ENCODE measurements at places on chromosomes 1 and 21.

- no peak for DNase-seq
These were observed 642 bp upstream of the PARP1 start for GRCh38 chr1:226408285-226409184.

- no peak for DNase-seq
These were observed 119.2 kb downstream of the TSEN15 start for GRCh38 chr1:184170719-184171118.

GRCh38 chr1:229024528-229025130 is 246.3 kb upstream of the RAB4A start:
- no peak for DNase-seq

DNA sequence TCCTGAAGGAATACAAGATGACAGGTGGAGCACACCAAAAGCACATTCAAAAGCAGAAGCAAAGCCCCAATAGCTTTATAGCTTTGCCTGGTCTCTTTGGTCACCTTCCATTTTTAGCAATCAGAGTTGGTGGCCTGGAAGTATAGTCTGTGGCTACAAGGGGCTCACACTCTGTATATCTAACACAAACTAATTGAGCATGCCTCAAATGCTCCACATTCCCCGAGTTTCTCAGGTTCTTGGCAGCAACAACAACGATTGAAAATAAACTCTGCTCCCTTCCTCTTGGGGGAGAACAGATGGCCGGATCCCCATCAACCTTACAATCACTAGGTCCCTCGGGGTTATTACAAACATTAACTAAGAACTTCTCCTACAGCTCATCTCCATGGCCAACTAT is 24.9 kb upstream of the TADA1 start:
- DNase-seq: no peak

GRCh38 chr1:107430540-107431228 is 289.8 kb downstream of the NTNG1 start:
- peak; percentile 16 for DNase-seq

DNA sequence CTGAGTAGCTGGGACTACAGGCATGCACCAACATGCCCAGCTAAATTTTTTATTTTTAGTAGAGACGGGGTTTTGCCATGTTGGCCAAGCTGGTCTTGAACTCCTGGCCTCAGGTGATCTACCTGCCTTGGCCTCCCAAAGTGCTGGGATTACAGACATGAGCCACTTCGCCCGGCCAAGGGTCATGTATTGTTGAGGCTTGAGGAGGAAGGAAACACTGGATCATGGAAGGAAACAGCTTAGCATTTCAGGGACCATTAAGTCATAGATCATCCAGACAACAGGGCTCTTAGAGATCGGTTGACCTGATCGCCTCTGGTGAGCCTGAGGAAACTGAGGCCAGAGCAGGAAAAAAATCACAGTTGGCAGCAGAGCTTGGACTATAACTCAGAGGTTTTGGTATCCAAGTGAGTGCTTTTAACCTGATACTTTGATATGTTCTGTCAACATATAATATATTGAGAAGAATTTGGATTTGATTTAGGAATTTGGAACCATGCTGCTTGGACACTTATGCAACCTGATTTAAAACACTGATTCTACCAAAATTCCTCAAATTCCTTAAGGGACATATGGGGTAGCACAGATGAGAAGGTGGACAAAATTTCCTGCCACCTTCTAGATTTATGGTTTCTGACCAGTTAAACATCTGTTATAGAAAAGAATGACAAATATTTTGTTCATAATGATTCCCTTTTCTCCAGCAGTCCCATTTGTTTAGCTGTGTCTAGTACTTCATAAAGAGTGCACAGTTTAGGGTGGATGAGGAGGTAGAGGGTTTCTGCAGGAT is 13.1 kb upstream of the BMP8A start:
- no peak for DNase-seq

GRCh38 chr1:7172804-7173203 is 387.6 kb downstream of the CAMTA1 start:
- DNase-seq: no peak

GRCh38 chr1:85681087-85681486 is 27.1 kb downstream of the ZNHIT6 start:
- no peak for DNase-seq

GRCh38 chr1:44609412-44609767 is 64.9 kb downstream of the TMEM53 start:
- peak; percentile 6 for DNase-seq

DNA sequence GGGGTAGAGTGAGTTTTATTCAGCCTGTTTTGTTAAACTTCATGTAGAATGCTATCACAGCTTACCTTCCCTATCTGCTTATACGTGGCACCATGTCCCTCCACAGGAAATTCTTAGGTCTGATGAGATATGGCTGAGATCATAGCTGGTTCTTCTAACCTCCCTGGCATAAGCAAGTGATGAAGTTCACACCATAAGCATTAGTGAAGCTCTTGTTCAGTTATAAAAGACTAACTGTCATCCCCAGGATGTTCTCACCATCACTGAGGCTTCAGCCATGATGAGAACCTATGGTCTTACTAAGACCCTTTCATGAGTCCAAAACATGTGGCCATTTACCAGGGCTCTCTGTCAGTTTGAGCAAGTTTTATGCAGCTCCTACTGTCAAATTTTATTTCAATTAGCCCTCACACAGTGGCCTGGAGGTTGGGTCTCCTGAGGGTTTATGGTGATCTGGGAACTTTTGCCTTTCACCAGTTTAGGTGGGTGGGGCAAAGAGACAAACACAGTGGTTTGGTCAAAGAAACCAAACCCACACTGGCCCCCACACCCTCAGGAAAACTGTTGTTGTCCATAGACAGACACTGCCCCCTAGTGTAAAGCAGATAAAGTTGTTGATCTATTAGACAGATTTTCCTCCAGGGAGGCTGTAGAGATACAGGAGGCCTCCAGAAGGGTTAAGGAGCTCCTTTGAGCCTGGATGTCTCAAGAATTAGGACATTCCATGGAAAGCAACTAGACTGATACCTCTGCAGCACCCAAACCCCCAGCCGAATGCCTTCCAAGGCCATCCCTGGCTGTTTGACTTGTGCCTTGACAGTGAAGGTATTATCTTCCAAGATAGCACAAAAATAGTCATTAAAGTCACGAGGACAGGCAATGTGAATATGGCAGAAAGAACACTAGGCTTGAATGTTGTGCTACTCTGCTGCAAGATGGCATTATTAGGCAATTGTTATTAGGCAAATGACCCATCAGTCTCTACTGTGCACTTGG is 5.0 kb downstream of the SLC22A15 start:
- no peak for DNase-seq

GRCh38 chr21:17821121-17821520 is 2.0 kb upstream of the C21orf91 start:
- no peak for DNase-seq

- no peak for DNase-seq
These were observed 45.2 kb downstream of the AJAP1 start for GRCh38 chr1:4699376-4700301.

DNA sequence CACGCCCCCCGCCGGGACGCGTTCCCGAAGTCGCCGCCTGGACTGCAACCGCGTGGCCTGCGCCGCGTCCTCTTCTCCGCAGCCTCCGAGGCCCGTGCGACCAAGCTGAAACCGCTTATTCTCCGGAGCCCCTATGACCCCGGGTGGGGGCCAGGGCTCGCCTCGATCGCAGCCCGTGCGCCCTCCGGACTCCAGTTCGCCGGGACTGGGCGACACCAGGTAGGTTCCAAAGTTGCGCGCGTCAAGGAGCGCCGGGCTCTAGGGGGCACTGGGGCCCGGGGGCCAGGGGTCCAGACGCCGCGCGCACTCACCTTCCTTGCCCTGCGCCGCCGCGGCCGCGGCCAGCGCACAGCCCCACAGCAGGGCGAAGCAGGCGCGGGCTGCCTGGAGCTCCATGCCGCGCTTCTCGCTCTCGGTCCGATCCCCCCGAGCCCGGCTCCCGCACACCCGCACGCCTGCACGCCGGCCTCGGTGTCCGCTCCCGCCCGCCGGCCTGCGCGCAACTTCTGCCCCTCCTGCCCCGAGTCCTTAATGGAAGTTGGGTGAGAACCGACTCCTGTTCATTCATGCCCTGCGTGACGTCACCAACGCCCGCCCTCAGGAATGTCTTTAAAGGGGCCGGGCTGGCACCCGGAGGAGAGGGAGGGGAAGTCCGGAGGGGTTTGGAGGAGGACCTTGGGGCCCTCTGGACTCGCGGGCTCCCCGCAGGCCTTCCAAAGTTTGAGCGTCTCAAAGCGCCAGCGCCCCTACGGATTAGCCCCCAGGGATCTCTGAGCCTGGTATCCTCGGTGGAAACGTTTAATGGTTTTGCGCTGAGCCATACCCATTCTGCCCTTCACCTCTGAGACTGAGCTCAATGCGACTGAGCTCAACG is at the start of gene EPHA2:
TSS of gene EPHA2 (minus strand) at position 533 of the 874 bp plus-strand sequence. CDS start at position 396, 137 bp downstream.
- no peak for DNase-seq

DNA sequence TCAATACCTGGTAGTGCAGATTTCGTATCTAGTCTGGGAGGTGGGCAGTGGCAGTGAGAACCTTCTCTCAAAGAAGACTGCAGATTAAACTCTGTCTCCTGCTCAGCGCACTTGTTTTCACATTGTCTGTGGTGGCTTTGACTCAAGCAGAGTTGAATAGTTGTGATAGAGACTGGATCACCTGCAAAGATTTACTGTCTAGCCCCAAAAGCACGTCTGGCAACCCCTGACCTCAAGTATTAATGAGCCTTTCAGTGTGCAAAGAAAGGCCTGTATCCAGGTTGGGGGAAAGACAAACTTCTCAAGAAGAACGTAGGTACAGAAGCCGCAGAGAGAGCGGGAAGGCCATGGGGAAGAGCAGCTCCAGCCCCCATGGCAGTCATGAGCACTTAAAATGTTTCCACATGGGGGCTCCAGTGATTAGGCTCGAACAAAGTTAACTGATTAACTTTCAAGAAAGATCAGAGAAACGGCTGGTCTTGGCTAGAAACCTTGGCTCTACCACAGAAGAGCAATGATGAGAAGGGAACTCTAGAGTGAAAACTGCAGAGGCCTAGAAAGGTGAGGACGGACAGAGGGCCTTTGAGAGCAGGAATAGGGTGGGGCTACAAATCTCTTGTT is 15.2 kb downstream of the HENMT1 start:
- no peak for DNase-seq

DNA sequence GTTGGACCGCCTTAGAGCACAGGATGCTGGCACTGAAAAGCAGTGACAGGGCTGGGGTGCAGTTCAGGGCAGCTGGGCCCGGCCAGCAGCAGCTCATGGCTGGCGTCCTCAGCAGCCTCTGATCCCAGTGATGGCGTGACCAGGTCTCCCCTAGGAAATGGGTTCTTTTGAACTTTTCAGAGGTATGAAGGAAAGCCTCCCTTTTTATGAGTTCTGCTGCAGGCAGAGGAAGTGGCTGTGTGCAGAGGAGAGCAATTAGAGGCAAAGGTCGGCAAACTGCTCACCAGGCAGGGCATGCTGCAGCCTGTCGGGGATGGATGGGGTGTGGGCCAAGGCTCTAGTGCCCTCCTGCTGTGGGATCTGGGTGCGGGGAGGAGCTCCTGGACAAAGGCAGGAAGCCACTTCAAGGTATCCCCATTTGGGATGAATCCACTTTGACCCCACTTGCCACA is 45.6 kb upstream of the RAB4A start:
- DNase-seq: no peak

DNA sequence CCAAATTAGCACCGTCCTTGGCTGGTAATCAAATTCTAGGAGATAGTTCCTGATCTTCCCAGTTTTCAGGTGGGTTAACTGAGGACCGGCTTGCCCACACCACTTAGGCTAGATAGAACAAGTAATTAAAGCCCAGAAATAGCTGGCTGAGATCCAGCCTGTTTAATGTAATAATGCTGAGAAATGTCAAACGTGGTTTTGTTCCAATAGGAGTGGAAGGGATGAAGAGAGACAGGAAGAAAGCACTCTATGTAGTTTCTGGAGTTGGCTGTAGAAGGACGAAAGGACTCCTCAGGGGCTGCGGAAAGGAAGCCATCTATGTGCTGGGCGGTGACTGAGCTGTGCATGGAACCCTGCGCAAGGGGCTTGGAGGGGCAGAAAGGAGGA is 18.6 kb downstream of the NAV1 start:
- DNase-seq: no peak

GRCh38 chr1:32073299-32074229 is 825 bp downstream of the TMEM39B start:
- peak; percentile 91 for DNase-seq

GRCh38 chr1:203098914-203099520 is 13.2 kb upstream of the MYOG start:
- no peak for DNase-seq

DNA sequence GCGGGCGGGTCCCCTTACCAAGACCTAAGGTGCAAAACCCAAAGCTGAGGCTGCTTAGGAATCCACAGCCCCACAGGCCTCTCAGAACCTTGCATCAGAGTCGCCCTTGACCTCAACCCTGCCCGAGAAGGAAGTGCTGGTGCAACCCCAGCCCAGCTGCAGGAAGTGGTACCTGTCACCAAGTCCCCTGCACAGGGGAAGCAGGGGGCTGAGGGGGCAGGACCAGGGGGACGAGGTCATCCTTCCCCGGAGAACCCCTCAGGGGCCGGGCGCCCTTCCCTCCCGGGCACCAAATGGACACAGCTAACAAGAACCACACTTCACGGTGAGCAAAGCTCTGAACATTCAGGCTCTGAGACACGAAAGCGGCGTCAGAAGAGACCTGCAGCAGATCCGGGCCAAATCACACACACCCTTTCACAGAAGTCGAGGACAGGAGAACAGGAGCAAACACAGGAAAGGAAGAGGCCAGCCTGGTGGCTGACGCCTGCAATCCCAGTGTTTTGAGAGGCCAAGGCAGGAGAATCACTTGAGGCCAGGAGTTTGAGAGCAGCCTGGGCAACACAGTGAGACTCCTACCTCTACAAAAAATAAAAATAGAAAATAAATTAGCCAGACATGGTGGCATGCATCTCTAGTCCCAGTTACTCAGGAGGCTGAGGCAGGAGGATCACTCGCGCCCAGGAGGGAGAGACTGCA is 6.4 kb downstream of the ITGB2 start:
- no peak for DNase-seq

DNA sequence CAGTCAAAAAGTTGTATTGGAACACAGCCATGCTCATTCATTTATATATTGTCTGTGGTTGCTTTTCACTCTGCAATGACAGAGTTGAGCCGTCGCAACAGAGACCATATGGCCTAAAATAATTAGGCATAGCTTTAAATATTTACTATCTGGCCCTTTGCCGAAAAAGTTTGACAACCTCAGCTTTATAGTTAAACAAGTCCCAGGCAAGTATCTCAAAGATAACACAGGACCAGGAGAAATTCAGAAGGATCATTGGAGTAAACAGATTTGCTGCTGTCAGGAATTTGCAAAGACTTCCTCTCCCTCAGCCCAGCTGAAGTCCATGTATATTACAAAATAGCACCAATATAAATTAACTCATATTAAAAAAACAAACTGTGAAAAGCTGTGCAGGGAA is 34.4 kb downstream of the NID1 start:
- no peak for DNase-seq

- DNase-seq: peak; percentile 65
These were observed 23.9 kb downstream of the TRPM2 start for GRCh38 chr21:44377201-44377921.
